Effector memory CD8-positive, alpha-beta T cell (primary cell): ENCODE measurements at places on chromosomes 16 and 17.
A peak's percentile ranks its signal among the peaks of the same experiment; 100 is the strongest.

DNA sequence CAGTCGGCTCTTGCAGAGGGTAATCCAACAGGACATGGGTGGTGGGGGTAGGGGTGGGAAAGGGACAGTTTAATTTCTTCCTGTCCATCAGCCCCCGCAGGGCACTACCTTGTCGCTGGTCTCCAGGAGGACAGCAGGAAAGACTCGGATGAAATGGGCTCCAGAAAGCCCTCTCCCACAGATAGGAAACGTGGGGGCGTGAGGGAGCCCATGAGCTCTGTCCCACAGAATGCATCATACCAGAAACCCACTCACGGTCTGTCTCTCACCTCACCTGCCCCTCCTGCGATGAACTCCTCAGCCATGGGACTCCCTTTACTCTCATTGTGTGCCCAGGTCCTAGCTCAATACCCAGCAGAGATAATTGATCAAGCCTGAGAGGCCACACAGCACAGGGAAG is 240.1 kb downstream of the GSG1L start:
- no peaks in the 10 kb centered on the region for H3K36me3 ChIP-seq
- H3K4me1 ChIP-seq = no peaks in the 10 kb centered on the region
- H3K27me3 ChIP-seq = peaks cover 28% of the 10 kb centered on the region
- no peak for DNase-seq

GRCh38 chr16:69859105-69859989 is 91.8 kb upstream of the CLEC18A start:
- peaks cover 8% of the 10 kb centered on the region for H3K4me1 ChIP-seq
- peak overlapping the region; percentile 72 for H3K27ac ChIP-seq
- H3K27me3 ChIP-seq = no peaks in the 10 kb centered on the region
- H3K36me3 ChIP-seq = peaks cover 31% of the 10 kb centered on the region
- no peak for DNase-seq

- DNase-seq = no peak
- H3K27ac ChIP-seq = no peak overlapping the region
- H3K27me3 ChIP-seq = peaks cover 6% of the 10 kb centered on the region
- H3K4me1 ChIP-seq = peaks cover 9% of the 10 kb centered on the region
- no peak overlapping the region for H3K4me3 ChIP-seq
These were observed 7.4 kb downstream of the ADAD2 start for GRCh38 chr16:84198401-84198800.

- no peak overlapping the region for H3K27ac ChIP-seq
- H3K36me3 ChIP-seq = peaks cover 39% of the 10 kb centered on the region
- H3K27me3 ChIP-seq = no peaks in the 10 kb centered on the region
- peaks cover 4% of the 10 kb centered on the region for H3K4me1 ChIP-seq
- H3K4me3 ChIP-seq = no peak overlapping the region
These were observed 108.9 kb downstream of the MAP2K6 start for GRCh38 chr17:69523244-69523861.

DNA sequence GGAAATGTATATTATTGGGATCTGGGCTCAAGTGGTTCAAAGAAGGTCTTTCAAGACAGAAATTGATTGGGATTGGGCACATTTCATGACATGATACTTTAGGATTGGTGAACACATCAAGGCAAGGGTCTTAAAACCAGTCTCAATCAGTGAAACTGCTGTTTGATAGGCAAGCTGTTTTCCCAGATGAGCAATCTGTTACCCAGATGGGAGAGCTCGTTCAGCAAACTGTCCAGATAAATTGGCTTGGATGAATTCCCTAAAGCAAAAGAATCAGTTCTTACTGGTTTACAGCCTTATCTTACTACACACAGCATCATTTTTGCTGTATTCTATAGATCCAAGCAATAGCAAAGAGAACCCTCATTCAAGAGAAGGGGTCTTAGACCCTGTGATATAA is 31.0 kb upstream of the CNEP1R1 start:
- peaks cover 31% of the 10 kb centered on the region for H3K27me3 ChIP-seq
- DNase-seq = no peak
- no peaks in the 10 kb centered on the region for H3K36me3 ChIP-seq
- no peak overlapping the region for H3K27ac ChIP-seq

GRCh38 chr17:61411261-61412142 is 11.9 kb downstream of the TBX2 start:
- H3K4me3 ChIP-seq = peak overlapping the region; percentile 81
- H3K27me3 ChIP-seq = peaks cover 36% of the 10 kb centered on the region
- no peak for DNase-seq
- H3K36me3 ChIP-seq = peaks cover 9% of the 10 kb centered on the region
- H3K27ac ChIP-seq = no peak overlapping the region

- no peaks in the 10 kb centered on the region for H3K4me1 ChIP-seq
- no peak overlapping the region for H3K4me3 ChIP-seq
- H3K36me3 ChIP-seq = no peaks in the 10 kb centered on the region
- no peak overlapping the region for H3K27ac ChIP-seq
These were observed 41.8 kb upstream of the CDH8 start for GRCh38 chr16:62077998-62078397.

- peak overlapping the region; percentile 33 for H3K27ac ChIP-seq
- H3K4me3 ChIP-seq = no peak overlapping the region
- H3K36me3 ChIP-seq = peaks cover 20% of the 10 kb centered on the region
These were observed 43.1 kb downstream of the TNRC6C start for GRCh38 chr17:78001612-78002011.

DNA sequence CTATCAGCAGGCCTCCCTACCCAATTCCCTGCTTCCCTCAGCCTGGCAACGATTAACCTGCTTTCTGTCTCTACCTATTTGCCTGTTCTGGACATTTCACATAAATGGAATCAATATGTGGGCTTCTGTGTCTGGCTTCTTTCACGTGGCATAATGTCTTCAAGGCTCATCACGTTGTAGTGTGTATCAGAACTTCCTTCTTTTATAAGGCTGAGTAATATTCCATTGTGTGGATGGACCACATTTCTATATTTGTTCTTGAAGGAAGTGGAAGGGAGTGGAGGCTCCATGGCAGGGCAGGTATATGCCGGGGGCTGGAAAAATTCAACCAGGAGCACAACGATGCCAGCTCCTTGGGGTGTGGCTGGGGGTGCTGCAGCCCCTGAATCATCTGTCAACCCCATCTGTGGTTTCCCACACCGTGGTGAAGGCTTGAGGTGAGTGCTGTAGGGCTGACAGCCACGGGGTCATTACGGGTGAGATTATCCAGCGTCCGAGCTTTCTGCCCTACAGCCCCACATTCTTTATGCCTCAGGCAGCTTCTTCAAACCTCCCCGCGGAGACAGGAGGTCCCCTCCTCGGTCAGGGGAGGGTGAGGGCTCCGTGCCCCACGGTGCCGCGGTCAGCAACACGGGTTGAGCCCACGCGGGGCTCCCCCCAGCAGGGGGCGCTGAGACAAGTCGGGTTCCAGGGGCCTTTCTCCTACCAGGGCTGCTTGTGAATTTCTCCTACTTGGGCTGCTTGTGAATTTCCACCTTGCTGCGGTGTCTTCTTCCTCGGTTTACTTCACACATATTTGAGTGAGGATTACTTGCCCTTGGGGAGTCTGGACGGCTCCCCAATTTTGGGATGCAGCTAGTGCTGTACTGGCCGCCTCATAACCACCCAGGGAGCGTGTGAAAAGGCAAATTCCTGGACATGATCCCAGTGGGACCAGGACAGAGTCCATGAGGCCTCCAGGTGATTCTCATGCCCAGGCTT is 18.3 kb upstream of the WFIKKN2 start:
- no peak overlapping the region for H3K27ac ChIP-seq
- peak; percentile 58 for DNase-seq
- H3K27me3 ChIP-seq = peaks cover 23% of the 10 kb centered on the region
- no peaks in the 10 kb centered on the region for H3K36me3 ChIP-seq
- H3K4me1 ChIP-seq = peaks cover 9% of the 10 kb centered on the region

DNA sequence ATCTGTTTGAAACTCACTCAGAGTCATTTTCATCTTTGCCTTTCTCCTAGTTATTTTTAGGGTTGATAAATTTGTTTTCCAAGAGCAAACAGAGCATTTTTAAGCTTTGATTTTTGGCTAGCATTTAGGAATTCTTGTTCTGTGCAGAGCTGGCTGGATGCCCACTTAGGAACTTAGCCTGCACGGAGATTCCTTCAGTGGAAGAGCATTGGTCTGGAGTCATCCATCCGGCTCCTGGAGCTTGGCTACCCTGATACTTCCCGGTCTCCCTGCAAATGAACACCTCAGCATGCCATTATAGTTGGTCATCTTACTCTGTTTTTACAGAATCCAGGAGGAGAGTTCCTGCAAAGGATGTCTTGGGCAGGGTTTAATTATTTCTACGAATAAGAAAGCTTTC is 57.1 kb downstream of the SPECC1 start:
- no peaks in the 10 kb centered on the region for H3K27me3 ChIP-seq
- no peak for DNase-seq
- H3K4me3 ChIP-seq = no peak overlapping the region
- H3K36me3 ChIP-seq = peaks cover 2% of the 10 kb centered on the region
- H3K4me1 ChIP-seq = no peaks in the 10 kb centered on the region

GRCh38 chr17:74815550-74816370 is 39.6 kb upstream of the NAT9 start:
- peak overlapping the region; percentile 20 for H3K27ac ChIP-seq
- DNase-seq = no peak
- H3K27me3 ChIP-seq = no peaks in the 10 kb centered on the region
- no peak overlapping the region for H3K4me3 ChIP-seq
- H3K4me1 ChIP-seq = no peaks in the 10 kb centered on the region

- H3K36me3 ChIP-seq = no peaks in the 10 kb centered on the region
- H3K4me3 ChIP-seq = no peak overlapping the region
- H3K27ac ChIP-seq = no peak overlapping the region
- no peaks in the 10 kb centered on the region for H3K4me1 ChIP-seq
These were observed 184.8 kb upstream of the GSE1 start for GRCh38 chr16:85428168-85428898.

- no peaks in the 10 kb centered on the region for H3K27me3 ChIP-seq
These were observed 1.8 kb downstream of the SLC12A4 start for GRCh38 chr16:67966549-67967182.

GRCh38 chr17:82976982-82977488 is 102.4 kb upstream of the METRNL start:
- no peak overlapping the region for H3K4me3 ChIP-seq
- H3K4me1 ChIP-seq = peaks cover 21% of the 10 kb centered on the region
- H3K27ac ChIP-seq = no peak overlapping the region
- DNase-seq = no peak
- no peaks in the 10 kb centered on the region for H3K27me3 ChIP-seq

DNA sequence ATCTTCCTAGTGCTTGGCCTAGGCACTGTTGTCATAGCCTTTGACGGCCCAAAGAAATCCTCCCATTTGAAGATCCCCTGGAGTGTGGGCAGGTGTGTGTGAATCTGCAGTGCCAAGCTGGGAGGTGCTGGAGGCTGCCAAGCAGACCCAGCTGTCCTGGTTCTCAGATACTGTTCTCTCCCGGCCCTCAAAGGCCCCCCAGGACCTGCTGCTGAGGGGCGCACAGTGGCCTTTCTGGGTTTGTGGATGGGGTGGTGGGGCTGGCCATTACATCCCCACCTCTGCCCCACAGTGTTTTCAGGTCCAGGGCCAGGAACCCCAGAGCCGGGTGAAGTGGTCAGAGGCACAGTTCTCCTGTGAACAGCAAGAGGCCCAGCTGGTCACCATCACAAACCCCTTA is 60.5 kb downstream of the MRC2 start:
- H3K27me3 ChIP-seq = no peaks in the 10 kb centered on the region
- no peaks in the 10 kb centered on the region for H3K36me3 ChIP-seq
- H3K4me1 ChIP-seq = no peaks in the 10 kb centered on the region
- no peak overlapping the region for H3K4me3 ChIP-seq
- DNase-seq = no peak

GRCh38 chr16:9567666-9568065 is 476.2 kb downstream of the HAPSTR1 start:
- no peak for DNase-seq
- H3K27ac ChIP-seq = no peak overlapping the region
- H3K4me3 ChIP-seq = no peak overlapping the region
- peaks cover 4% of the 10 kb centered on the region for H3K36me3 ChIP-seq
- H3K27me3 ChIP-seq = no peaks in the 10 kb centered on the region
